Fibroblast of mammary gland (primary cell): ENCODE measurements at places on chromosomes 7 and 10.

DNA sequence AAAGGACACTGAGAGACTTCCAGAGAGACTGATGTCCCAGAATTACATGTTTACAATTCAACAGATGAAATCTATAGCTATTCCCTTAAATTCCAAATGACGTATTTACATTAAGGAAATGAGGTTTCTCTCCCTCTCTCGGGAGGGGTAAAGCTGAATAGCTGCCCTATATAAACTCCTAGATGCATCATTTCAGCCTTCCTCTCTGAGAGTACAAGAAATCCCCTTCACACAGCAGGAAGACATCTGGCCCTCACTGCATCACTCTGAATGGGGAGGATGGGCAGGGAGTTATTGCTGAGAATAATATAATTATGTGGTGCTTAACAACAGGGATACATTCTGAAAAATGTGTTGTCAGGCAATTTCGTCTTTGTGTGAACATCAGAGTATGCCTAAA is 11.0 kb downstream of the POT1 start:
- DNase-seq, result no peak

- peak; percentile 62 for DNase-seq
These were observed 45.5 kb upstream of the ZNRF2 start for GRCh38 chr7:30238721-30239441.

DNA sequence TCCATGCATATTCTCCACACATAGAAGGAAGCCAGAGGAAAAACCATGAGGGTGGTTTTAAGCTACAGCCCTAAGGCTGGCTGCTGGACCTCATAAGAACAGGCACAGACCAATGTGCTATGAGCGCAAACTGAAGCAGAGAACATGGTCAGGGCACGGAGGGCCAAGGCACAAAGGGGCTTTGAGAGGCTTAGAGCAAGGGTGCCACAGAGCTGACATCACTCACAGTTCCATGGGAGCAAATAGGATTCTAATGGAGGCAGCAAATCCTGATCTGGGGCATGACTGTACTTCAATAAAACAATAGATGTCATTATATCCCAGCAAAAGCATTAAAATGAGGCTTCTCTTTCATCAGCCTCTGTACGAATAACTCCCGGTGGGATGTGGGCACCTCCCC is 162.4 kb downstream of the COBL start:
- DNase-seq, result no peak

GRCh38 chr7:139254281-139254680 is 23.2 kb downstream of the UBN2 start:
- DNase-seq, result no peak

DNA sequence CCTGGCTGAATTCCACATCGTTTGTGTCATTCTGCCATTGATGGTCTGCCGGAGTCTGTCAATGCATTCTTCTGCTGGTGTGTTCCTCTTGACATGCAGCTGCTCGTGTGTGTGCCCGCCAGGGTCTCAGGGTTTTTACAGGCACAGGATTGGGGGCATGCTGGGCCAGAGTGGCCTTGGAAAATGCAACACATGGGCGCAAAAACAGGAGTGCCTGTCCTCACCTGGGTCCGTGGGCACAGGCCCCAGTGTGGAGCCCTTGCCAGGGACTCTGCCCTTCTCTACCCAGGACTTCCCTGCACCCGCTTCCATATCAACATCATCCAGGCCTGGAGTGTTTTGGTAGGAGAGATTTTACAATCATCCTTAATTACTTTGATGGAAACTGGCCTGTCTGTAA is 340.7 kb downstream of the KIF20B start:
- DNase-seq, result no peak
